Upper lobe of right lung (tissue), 1 donor: ENCODE measurements at places on chromosomes 4 and X. TPM values are rescaled to one million over a fixed set of nuclear protein-coding genes. Genes with fewer than 3 reads are reported as not detected.

- DNase-seq: no peak
Measured at GRCh38 chrX:150871341-150871811, 27.1 kb downstream of the CD99L2 start.

- DNase-seq: no peak
Measured at GRCh38 chr4:24472161-24472510, 112.2 kb downstream of the DHX15 start.

DNA sequence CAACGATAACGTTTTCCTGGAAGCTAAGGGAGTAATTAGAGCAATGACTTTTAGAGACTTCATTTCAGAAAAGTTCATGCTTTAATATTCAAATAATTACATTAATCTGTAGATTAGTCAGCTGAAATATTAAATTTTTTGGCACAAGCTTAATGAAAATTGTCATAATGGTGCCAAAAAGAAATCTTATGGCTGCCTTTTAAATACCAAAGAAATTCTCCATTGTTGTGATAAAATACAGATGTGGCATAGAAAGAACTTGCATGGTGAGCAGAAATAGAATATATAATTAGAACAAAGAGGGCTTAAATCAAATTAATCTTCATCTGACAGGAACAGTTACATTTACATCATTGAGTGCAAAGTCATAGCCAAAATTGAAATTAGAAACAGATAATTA is 263.5 kb downstream of the AFF2 start:
- DNase-seq: no peak

DNA sequence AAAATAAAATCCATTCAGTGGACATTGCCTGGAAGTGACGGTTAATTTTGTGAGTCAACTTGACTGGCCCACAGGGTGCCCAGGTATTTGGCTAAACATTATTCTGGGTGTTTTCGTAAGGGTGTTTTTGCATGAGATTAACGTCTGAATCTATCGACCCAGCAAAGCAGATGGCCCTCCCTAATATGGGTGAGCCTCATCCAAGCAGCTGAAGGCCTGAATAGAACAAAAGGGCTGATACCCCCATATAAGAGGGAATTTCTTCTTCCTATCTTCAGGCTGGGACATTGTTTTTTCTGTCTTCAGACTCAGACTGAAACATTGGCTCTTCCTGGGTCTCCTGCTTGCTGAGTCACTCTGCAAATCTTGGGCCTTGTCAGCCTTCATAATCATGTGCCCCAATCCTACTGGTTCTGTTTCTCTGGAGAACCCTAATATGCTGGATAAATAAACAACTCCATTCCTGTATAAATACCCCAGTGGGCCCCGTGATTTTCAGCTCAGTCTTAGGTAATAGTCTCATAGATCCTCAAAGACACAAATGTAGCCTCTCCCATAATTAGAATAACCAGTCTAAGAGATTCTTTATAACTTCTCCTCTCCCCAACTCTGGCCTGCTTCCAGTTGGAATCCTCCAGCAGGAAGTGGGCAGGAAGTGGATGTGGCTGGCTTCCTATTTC is 33.1 kb upstream of the DDX3X start:
- DNase-seq: no peak

HERC5 gene
- 18.4 TPM for total RNA-seq

DNA sequence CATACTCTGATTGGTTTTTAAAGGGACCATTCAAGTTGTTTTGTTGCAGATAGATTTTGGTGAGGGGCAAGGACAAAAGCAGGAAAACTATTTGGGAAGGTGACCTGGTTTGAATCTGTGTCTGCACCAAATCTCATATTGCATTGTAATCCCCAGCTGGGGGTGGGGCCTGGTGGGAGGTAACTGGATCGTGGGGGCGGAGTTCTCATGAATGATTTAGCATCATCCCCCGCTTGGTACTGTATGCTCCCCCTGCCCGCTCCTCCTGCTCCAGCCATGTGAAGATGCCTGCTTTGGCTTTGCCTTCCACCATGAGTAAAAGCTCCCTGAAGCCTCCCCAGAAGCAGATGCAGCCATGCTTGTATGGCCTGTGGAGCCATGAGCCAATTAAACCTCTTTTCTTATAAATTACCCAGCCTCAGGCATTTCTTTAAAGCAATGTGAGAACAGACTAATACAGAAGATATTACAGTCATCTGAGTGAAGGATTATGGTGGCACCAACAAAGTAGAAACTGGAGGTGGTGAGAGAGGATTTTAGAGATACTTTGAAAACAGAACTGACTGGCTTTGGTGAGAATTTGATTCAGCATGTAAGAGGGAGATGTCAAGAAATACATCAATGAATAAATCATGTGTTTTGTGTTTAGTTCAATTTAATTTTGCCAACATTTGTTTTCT is 14.4 kb downstream of the IL21 start:
- no peak for DNase-seq

- no peak for DNase-seq
Measured at GRCh38 chr4:145196747-145197146, 16.4 kb upstream of the OTUD4 start.

- no peak for DNase-seq
Measured at GRCh38 chr4:160319221-160319867, 1216.5 kb downstream of the RAPGEF2 start.
